ENCODE measurements at places on chromosomes 2 and 18.

- DNase-seq: no peak
Measured at GRCh38 chr2:31522786-31523185, 58.0 kb downstream of the SRD5A2 start.

- no peak for DNase-seq
Measured at GRCh38 chr2:128794285-128794684, 475.6 kb upstream of the HS6ST1 start.

- no peak for DNase-seq
Measured at GRCh38 chr2:64414736-64415435, 39.1 kb upstream of the LGALSL start.

- DNase-seq: no peak
Measured at GRCh38 chr18:7855028-7855427, 287.9 kb downstream of the PTPRM start.

DNA sequence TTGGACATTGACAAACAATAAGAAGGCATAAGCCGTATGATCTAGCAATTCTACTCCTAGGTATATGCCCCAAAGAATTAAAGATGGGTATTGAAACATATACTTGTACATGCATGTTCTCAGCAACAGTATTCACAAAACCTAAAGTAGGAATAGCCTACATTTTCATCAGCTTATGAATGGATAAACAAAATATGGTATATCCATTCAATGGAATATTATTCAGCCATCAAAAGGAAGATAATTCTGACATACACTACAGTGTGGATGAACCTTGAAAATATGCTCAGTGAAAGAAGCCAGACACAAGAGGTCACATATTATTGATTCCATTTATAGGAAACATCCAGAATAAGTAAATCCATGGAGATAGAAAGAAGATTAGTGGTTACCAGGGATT, 56.0 kb downstream of the CELF4 start:
- DNase-seq: no peak

DNA sequence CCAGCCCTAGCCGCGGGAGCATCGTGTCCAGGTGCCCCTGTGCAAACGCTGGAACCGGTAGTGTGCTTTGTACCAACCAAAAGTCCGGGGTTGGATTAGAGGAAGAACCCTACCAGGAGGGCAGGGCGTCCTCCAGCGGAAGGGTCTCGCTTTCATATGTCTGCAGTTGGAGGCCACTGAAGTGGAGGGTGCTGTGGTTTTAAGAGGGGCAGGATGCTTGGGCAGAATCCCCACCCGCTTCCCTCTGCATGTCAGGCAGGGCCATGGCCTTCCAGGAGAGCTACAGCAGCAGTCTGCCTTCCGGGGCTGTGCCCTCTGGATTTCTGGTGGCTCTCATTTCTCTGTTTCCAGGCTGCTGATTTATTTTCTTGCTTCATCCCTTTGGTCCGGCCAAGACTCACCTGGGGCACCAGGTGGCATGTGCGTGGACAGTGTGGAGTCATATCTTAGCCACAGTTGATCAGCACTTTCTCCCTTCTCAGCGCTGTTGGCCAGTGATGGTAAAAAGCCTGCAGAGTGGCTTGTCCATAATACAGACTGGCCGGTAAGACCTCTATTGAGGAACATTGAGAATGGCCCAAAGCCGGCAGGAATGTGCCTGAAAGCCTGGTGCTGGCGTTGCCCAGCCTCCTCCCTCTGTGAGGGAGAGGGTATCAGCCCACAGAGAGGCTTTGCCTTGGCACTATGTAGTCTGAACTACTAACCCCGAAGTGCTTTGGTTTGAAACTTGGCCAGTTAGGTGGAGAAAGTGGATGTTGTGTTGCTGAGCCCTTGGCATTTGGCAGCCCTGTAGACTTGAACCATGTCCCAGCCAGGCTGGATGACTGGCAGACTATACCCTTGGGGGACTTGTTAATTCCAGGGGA, 1.8 kb downstream of the AGAP1 start:
- DNase-seq: no peak

DNA sequence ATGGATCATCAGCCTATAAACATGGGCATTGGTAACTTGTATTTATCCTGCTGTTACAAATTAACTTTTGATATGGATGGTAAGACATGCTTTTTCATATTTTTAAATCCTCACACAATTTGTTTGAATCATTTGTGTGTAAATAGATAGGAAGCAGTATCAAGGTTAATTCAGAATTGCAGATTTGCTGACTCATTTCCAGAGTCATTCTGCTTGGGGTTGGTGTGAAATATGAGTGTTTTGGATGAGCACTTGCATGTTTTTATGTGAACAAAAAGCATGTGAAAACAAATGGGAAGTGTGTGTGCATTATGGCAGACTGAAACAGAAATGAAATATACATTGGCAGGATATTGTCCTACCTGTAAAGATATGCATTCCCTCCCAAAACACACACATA, 11.8 kb downstream of the CCDC85A start:
- no peak for DNase-seq

- DNase-seq: no peak
Measured at GRCh38 chr2:174675615-174676014, 78.0 kb upstream of the WIPF1 start.

GRCh38 chr2:232707076-232707475, 9.9 kb downstream of the GIGYF2 start:
- no peak for DNase-seq

- no peak for DNase-seq
Measured at GRCh38 chr18:66334534-66334933, 269.4 kb downstream of the CDH19 start.

- no peak for DNase-seq
Measured at GRCh38 chr2:227503433-227504406, 31.8 kb downstream of the AGFG1 start.

DNA sequence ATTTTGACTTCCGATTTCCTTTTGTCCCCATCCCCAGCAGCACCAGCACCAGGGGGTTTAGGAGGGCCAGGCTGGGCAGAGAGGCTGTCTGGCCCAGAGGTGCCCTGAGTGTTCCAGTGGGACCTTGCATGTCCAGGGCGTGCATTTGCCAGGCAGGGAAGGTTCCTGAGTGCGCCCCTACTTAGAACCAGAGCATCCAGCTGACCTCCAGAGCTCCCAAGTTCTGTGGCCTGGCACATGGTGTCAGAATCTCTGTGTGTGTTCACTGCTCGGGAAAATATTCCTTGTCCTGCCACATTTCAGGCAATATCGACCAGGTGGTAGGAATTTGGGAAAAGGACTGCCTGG, 5.5 kb downstream of the SIX3 start:
- no peak for DNase-seq

DNA sequence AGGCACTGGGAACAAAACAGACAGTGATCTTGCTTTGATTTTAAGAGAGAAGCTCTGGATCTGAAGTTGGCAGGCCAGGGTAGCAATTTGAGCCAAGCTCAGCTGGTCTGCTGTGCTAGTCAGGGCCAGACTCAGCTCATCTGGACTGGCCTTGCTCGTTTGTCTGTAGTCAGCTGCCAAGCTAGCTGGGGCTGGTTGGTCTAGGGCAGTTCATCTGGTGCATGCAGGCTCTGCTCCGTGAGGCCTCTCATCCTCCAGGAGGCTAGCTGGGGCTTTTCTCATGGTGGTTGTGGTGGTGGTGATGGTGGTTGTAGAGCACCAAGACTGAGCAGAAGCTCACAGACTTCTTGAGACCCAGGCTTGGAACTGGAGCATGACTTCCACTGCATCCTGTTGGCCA, 10.3 kb downstream of the FBLN7 start:
- no peak for DNase-seq

- DNase-seq: no peak
Measured at GRCh38 chr18:55396979-55397378, 191.0 kb downstream of the TCF4 start.

- DNase-seq: no peak
Measured at GRCh38 chr2:36698993-36699392, 2.5 kb downstream of the VIT start.

DNA sequence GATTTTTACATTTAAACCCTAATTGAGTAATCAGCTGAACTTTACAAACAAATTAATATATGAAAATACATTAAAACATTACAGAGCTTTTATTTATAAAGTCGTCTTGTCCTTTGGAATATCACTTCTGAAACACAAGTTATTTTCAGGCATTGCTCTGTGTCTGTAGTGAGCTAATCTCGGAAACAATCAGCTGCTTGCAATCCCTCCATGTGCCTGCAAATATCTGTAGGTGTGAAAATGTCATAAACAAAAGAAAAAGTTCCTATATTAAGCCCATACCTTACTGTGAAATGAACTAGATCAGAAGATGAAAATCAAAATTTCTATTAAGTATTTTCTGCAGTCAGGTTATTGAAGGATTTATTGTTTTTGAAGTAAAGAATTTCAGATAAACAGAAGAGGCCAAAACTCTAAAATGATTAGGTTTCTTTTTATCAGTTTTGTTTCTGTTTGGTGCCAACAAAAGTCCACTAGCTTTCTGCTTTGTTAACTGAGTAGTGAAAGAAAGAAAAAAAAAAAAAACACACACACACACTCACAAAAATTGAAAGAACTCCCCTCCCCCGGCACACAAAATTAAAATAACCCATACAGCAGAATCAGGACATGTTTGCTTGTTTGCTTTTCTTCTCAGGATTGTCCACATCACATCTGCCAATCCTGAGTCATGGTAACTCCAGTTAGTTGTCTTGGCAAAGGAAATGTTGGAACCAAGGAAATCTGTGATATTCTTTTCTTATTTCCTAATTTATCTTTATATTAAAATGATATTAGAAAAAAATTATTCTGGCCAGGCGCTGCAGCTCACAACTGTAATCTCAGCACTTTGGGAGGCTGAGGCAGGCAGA, 627.0 kb upstream of the SLC39A10 start:
- DNase-seq: no peak

DNA sequence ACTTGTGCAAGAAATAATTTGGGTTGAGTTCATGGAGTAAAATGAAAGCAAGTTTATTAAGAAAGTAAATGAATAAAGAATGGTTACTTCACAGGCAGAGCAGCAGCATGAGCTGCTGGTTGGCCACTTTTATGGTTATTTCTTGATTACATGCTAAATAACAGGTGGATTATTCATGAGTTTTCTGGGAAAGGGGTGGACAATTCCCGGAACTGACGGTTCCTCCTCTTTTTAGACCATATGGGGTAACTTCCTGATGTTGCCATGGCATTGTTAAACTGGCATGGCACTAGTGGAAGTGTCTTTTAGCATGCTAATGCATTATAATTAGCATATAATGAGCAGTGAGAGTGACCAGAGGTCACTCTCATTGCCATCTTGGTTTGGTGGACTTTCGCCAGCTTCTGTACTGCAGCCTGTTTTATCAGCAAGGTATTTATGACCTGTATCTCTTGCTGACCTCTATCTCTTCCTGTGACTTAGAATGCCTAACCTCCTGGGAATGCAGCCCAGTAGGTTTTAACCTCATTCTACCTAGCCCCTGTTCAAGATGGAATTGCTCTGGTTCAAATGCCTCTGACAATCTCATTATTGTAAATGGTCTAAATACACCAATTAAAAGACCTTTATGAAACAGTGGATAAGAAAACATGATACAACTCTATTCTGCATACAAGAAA, 114.1 kb upstream of the FIGN start:
- DNase-seq: no peak

GRCh38 chr2:41963661-41964525, 83.9 kb upstream of the PKDCC start:
- DNase-seq: no peak

- no peak for DNase-seq
Measured at GRCh38 chr2:141766225-141766624, 364.6 kb downstream of the LRP1B start.

GRCh38 chr18:23900994-23901393, 113.6 kb upstream of the TTC39C start:
- DNase-seq: no peak

DNA sequence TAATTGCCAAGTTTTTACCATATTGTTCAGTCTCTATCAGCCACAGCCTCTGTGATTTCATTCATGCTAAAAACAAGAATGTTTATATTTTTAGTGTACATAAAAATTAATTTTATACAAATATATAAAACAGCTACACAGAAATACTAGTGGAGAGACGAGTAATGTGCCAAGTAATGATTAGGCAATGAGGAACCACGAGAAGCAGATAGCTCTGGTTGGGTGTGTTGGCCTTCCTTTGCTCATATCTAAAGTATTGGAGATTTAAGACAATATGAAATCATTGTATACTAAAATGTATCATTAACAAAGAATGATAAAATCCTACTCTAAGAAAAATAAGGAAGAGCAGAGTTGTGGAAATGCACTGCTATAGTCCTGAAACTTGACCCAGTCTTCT, 326.7 kb downstream of the AGAP1 start:
- no peak for DNase-seq

DNA sequence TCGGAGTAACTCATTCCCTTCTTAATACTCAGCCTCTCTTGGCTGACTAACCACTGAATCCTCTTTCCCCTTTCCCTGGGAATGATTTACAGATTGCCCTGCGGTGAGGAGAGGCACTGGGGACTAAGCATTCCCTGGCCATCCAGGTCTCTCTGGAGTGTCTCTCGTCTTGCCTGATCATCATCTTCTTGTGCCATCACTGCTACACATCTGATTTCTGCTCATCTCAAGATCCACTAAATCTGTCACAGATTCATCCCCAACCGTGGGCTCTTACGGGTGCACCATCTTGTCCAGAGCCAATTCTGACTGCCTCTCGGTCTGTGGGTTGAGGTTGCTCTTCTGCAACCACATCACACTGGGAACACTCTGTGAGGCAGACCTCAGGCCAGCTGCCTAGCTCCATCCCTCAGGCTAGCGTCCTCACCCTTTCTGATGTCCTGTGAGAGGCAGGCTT, 12.0 kb downstream of the SFTPB start:
- DNase-seq: no peak

GRCh38 chr18:24631243-24632025, 171.0 kb downstream of the HRH4 start:
- DNase-seq: no peak

GRCh38 chr2:241796610-241797138, 12.3 kb upstream of the NEU4 start:
- no peak for DNase-seq

DNA sequence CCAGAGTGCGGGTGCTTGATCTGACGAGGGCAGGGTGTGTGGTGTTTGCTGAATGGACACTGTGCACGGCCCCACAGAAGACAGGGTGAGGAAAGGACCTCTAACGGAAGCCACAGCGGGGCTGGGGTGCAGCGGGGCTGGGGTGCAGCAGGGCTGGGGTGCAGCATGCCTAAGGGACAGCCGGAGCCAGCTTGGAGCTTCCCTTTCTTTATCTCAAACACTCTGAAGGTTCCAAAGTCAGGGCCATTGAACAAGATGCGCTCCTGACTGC, 35.0 kb downstream of the PXDN start:
- no peak for DNase-seq

DNA sequence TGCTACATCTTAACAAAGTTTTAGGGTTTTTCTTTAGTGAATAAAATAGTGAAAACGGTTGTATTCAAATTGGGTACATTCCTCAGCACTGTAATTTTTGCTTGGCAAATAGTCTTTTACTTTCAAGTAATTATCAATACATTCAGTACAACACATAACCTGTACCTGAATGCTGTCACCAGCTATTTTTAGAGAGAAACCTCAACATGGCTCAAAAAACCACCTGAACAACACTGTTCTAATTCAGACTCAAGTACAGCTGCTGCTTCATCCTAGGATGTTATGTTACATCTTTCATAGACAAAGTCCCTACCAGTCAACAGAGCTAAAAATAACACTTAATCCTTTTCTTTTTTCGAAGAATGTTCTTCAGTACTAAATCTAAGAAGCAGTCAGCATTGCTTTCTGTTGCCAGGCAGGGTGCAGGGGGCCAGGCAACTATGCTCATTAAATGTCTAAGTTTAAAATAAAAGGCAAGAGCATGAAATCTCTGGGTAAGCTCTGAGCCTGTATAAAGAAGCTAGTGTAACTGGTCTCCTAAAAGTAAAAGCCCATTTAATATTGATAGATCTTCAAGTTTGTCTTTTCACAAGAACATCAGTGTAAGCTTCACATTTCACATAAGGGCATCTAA, 20.5 kb downstream of the PDIA6 start:
- no peak for DNase-seq
